ENCODE measurements at places on chromosomes 2 and 18.

GRCh38 chr2:33316328-33316727 is 160.1 kb upstream of the RASGRP3 start:
- no peak for DNase-seq

DNA sequence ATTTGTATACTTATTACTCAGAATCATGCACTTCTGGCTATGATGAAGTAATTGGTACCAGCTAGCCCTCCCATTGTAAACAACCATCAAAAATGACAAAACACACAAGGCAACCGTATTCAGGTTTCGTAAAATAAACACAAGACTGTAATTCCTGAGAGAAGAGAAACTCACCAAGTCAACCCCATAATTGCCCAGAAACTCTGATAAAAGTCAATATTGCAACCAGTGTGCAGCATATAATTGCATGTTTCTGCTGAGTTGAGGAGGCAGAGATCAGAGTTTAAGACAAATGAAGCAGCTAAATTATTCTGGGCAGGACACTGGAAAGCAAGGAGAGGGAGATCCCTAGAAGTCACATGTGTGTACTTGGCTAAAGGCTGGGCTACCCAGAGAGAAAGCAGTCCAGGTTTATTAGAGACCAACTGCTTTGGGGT is 90.3 kb downstream of the ROCK2 start:
- no peak for DNase-seq

GRCh38 chr18:43543236-43543635 is 265.9 kb upstream of the SYT4 start:
- no peak for DNase-seq

GRCh38 chr18:76056471-76057110 is 438.5 kb downstream of the ZNF516 start:
- DNase-seq: no peak

Data from activated T-cell treated with anti-CD3 and anti-CD28 coated beads, Interleukin-2, amount 50 U/mL, for 48 hours (primary cell).